ENCODE measurements at places on chromosomes 2 and 18.

GRCh38 chr18:5955861-5956260, 60.5 kb upstream of the TMEM200C start:
- no peak for DNase-seq

DNA sequence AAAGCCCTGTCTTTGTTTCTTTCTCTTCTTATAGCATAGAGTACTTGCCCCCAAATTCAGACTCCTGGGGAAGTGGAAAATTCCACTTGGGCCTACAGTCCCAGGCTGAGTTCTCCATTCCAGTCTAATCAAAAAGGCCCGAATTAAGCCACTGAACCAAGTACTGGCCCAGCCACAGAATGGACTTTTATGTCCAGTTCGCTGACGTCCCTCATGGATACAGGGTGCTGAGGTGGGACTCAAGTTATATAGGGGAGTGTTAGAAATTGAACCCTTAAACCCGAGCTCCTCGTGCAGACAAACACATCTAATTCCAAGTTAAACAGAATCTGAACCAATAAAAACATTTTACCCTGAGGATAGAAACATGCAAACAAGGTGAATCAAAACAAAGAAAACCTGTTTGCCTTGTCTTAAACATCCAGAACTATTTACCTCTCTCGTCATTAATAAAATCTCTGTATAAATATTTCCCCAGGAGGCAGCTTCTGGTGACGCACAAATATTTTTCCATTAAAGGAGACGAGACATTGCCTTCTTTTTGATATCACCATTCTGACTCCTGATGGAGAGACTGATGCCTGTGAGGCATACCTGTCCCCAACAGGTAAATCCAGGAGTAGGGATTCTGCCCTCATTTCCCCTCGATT, 136.8 kb upstream of the ARL4C start:
- DNase-seq: no peak

DNA sequence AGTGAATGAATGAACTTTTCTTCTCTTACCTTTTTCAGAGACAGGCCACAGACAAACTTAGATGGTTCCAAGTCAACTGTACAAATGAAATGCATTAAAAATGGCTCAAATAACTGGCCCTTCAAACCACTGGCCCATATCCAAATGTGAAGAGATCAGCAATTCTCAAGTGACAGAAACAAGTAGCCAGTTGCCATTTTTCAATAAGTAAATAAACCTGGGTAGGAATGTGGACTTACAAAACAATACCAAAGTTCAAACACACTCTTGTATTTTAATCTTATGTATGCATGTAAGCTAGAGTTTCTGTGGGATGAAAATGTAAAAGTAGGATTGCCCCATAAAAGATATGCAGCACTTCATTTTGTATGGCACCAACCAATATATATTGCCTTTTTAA, 129.2 kb downstream of the MEP1B start:
- DNase-seq: no peak

DNA sequence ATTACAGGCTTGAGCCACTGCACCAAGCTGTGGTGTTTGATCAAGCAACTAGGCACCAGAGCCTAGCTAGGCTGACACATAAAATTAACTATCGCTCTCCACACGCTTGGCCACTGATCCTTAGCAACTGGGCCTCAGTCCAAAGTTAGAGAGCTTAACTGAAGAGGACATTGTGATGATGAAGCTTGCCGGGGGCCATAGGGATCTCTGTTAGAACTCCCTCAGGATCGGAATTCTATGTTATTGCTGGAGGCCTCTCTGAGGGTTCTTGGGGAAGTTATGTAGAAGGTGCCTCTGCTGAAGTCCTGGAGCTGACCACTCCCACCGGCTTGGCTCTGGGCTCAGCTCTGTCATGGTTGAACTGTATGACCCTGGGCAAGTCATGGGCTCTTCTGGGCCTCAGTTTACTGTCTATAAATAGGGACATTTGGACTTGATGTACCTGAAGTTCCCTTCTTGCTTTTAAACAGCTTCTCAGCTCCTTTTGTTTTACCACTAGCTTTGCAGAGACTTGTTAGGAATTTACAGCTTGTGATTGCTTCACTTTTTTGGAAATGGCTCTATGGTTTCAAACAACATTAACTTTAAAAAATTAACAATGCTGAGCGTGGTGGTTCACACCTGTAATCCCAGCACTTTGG, 44.1 kb downstream of the GATA6 start:
- no peak for DNase-seq

- peak; percentile 99 for DNase-seq
Measured at GRCh38 chr2:33069894-33070651, 123.3 kb downstream of the LTBP1 start.

DNA sequence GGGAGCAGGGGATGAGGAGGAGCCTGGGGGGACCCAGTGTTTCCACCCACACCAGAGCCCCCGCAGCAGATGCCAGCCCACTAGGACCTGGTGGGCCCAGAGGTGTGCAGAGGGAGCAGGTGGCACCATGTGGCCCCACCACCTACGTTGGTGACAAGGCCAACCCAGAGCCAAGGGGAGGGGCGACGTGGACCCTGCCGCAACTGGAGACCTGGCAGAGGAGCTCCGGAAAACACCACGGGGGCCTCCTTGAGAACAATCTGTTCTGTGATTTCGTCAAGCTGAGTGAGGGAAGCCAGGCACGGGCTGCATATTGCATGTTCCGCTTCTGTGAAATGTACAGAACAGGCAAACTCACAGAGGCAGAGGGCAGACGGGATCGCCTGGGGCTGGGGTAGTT, 49.1 kb upstream of the GPC1 start:
- DNase-seq: no peak

Data from RKO (cell line).